ENCODE measurements at places on chromosomes 12 and 14. TPM values are rescaled to one million over a fixed set of nuclear protein-coding genes. Genes with fewer than 3 reads are reported as not detected.

Gene SSTR1
- 1.1 TPM for total RNA-seq

Gene TRPV4
- 1.1 TPM for total RNA-seq

Gene IL26
- not detected for total RNA-seq

Gene KLC1
- total RNA-seq, result 139 TPM

Gene SLC6A13
- total RNA-seq, result 0.28 TPM

Gene CCDC197
- not detected for total RNA-seq

Gene MAP1LC3B2
- not detected for total RNA-seq

Gene OR4E2
- total RNA-seq, result not detected

Gene APOF
- total RNA-seq, result not detected

Gene KDM5A
- 95.9 TPM for total RNA-seq

Gene RPGRIP1
- not detected for total RNA-seq

Gene CLMN
- under 0.01 TPM for total RNA-seq

Gene LRFN5
- total RNA-seq, result 3.6 TPM

Gene TMEM121
- total RNA-seq, result 3.9 TPM

Gene SERPINA12
- total RNA-seq, result not detected

Gene TAS2R8
- total RNA-seq, result not detected

Gene PARPBP
- total RNA-seq, result 15.6 TPM

Gene NAB2
- 68.8 TPM for total RNA-seq

Gene DNAI7
- 0.28 TPM for total RNA-seq
